ENCODE measurements at places on chromosomes 3 and 15. TPM values are rescaled to one million over a fixed set of nuclear protein-coding genes. Genes with fewer than 3 reads are reported as not detected.

The GOLGA8R gene
- total RNA-seq = 12.1 TPM

The COL6A5 gene
- total RNA-seq = not detected

The DYNC1LI1 gene
- 33.4 TPM for total RNA-seq

The CYP8B1 gene
- not detected for total RNA-seq

The RRP9 gene
- total RNA-seq = 29.2 TPM
